ENCODE measurements at places on chromosomes 13 and 19.

DNA sequence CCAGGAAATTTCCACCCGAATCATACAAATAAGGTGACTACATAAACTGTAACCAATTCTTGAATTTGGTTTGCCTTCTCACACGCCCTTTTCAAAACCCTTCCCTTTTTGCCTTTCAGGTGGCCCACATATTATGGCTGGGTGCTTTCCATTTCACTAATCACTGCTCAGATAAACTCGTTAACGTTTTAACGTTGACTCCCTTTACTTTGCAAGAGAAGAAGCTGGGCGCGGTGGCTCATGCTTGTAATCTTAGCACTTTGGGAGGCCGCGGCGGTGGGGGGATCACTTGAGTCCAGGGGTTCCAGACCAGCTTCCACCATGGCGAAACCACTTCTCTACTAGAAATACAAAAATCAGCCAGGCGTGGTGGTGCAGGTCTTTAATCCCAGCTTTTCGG, 19.8 kb upstream of the ZNF91 start:
- no peak for DNase-seq

DNA sequence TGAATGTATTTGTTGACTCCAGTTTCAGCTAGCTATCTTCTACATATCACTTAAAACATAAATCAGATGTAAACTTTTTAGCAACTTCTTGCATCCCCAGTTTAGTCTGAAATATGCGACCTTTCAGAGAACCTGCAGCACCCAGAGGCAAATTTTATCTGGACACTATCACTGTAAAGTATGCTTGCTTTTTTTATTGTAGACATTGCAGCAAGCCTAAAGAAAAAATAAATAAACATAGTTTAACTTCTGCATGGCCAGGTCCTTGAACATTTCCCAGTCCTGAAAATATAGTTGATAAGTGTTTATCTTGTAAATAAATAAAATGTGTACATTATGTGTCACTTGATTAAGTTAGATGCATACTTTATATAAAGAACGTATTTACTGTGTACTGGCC, 1829.4 kb downstream of the PCDH9 start:
- no peak for DNase-seq

GRCh38 chr19:16594131-16594586, 21.9 kb upstream of the SLC35E1 start:
- no peak for DNase-seq

DNA sequence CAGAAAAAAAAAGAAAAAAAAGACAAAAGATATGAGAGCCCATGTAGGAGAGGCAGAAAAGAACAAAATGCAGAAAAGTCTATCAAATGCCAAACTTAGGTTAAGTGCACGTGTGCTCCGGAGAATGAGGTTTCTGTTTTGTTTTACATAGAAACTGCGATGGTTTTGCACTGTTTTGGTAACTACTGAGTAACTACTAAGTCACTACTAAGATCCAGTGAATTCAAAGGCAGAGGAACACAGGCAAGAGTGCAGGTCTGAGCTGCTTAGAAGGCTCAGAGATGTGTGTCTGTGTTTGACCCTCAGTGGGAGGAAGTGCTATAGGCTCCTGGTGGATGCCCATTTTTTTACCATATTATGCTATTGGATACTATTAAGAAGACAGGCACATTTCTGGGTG, 299.3 kb downstream of the NDFIP2 start:
- no peak for DNase-seq

GRCh38 chr19:46015687-46016425, 7.0 kb downstream of the PGLYRP1 start:
- no peak for DNase-seq

GRCh38 chr13:91214031-91214430, 133.5 kb upstream of the MIR17HG start:
- no peak for DNase-seq

DNA sequence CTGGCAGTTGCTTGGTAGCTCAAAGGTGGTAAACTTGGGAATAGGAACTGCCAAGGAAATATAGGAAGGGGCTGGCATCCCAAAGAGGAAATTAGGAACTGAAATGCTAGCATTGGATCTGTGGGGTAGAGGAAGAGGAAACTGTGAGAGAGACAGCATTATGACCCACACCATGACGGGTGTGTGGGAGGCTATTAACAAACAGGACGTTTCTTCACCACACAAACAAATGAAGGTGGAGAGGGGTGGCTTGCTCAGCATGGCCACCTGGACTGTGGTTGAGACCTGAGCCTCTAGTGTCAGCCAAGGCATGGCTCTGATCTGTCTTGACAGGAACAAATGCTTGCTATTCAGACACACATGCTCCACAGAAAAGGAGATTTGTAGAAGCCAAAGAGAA, 178.2 kb downstream of the B3GLCT start:
- DNase-seq: no peak

DNA sequence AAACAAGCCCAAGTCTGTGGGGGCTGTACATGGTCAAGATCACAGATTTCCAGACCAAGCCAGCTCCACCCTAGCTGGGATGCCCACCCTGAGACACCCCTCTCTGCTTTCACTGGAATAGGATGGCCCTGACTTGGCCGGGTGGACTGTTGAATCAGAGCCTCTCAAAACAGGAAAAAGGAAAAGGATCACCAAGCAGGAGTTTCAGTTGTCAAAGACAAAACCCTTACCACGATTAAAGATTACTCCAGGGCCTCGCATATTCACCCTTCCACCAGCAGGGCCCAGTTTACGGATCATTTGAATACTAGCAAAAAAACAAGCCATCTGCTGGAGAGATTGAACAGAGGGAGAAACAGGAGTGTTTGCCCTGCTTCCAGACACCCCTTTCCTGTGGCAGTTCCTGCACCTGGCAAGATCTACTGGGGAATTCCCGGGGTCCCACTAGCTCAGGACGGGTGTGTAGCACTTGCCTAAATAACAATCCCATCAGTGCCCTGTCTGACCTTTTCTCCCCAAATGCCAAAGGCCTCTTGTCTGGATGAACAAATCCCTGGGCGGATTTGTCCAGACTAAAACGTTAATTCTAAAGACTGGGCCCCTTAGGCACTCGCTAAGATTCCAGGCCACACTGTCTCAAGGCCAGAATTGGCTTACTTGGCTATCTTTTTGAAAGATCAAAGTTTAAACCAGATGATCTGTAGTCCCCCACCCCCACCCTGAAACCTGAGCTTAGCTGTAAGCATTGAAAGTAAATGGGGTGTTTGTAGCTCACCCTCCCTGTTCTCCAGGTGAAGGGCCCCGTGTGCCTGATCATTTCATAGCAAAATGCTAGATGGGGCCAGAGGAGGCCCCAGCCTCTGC, 38.4 kb downstream of the ACTN4 start:
- DNase-seq: no peak

DNA sequence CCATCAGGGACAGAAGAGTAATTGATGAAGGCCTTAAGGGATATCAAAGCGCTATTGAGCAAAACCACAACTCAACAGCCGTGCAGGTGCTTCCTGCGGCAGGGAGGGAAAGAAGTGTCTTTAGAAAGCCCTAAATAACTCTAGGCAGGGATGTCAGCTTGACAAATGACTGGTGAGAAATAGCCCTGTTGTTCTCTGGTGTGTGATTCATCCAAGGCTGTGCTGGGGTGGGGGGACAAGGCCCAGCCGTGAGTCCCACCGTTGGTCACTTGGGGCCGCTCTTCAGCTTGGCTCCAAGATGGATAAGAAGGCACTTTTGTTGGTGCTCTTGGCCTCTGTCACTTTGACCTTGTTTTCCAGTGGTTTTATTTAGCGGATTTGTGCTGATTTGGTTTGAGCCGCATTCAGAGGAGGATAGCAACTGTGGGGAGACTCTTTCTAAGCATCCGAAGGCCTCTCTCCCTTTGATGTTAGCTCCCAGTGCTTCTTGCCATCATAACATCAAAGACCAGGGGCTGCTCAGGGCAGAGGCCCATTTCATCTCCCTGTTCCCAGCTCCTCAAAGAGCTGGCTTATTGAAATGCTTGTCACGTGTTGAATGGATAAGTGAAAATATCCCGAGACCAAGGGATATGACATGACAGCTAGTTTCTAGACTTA, 130.3 kb upstream of the SERP2 start:
- no peak for DNase-seq

DNA sequence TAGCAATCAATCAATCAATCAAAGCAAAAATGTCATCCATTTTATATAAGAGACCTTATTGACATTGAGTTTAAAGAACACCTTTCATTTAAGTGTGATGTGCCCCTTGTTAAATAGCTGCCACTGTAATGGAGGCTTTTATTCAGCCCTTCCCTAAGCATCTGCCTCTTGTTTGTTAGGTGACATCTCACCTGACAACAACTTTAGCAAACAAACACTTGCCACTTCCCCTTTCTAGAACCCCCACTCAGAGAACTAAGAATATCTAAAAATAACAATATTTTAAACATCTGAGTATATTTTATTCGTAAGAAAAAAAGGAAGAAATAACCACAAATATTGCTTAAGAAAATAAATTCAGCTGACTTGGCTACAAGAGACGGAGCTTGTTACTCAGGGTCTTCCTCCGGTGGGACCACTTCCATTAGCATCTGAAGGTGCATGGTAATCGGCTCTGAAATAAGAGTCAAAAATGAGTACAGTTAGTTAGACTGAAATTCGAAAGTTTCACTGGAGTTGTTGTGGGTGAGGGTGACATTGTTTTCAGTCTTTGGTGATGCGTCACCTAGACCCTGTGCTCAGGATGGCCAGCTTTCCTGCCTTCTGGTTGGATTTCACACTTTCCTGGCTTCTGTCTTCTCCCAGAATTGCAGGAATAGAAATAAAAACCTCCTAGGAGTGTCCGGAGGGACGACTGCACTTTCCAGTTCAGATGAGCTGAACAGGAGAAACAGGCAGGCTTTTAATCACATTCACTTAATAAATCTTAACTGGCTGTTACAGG, 39.1 kb downstream of the SLC7A9 start:
- no peak for DNase-seq

DNA sequence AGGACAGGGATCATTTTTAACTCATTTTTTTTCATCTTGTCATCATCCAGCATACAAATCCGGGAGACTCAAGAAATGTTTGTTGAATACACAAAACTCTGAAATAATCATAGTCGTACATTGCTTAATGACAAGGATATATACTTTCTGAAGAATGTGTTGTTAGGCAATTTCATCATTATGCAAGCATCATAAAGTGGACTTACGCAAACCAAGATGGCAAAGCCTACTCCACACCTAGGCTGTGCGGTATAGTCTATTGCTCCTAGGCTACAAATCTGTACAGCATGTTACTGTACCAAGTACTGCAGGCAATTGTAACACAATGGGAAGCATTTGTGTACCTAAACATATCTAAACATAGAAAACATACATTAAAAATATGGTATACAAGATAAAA, 264.1 kb downstream of the TSHZ3 start:
- no peak for DNase-seq

DNA sequence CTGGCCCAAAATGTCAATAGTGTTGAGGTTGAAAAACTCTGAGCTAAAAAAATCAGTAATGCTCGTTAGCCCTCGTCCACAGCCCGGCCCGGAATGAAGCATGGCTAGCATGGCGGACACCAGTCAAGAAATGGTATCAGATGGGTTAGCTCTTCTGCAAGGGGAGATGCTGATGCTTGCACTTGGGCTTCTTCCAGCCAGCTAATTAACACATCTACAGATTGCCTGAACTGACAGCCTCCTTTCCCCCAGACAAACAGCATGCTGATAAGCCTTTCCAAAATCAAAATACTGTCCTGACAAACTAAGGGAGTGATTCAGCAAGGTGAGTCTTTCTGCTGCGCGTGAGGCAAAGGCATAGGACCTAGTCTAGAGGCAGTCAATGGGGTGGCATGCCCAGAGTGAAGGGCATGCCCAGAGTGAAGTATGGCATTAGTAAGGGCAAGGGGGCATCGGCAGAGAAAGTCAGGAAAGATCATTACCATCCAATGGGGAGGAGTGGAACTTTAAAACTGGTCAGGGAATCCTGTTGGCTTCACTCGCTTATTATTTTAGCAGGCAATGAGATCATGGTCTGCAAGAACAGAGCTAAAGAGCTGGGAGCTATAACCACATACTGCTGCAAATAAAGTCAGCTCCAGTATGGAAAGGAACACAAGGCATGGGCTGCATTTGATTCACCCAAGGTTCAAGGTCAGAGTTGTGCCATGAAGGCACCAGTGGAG, 30.2 kb upstream of the UBE2L5 start:
- DNase-seq: no peak

GRCh38 chr19:18613589-18614234, 1.0 kb downstream of the TMEM59L start:
- DNase-seq: no peak

DNA sequence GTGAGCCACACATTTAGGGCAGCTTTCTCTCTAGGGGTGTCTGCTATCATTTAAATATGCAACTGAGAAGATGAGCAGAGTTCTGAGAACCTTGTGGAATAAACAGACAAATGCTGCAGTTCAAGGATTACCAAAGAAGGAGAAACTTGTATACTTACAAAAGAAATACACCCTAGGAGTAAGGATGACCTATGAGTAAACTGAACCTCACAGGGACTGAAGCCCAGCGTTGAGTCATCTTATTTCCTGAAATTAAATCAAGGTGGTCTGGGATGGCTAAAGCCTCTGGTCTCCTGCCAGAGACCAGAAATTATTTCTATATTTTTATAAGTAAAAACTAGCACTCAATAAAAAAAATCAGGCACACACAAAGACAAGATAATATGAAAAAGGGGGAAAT, 40.1 kb downstream of the FAM216B start:
- DNase-seq: no peak

DNA sequence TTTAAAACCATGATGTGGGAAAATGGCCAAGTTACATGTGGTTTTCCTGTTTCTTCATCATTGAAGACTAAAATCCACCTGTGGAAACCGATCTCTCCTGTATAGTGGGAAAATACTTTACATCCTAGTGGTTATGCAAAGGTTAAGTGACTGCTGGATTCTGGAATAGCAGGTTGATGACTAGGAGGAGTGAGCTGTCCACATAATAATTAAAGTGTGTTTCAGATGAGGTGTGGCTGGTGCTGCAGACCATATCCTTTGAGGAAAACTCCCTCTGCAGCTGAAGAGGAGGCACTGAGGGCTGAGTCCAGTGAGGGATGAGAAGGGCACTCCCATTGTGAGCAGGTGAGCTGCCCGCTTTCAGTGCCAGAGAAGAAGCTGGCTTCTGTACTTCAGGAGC, 43.2 kb downstream of the DCLK1 start:
- no peak for DNase-seq

GRCh38 chr19:19348266-19348665, 27.6 kb downstream of the MAU2 start:
- DNase-seq: no peak

- DNase-seq: no peak
These were observed 23.0 kb upstream of the CEACAM4 start for GRCh38 chr19:41649827-41650226.
